Inflammatory macrophage treated with lipopolysaccharide for 1 hour (primary cell): ENCODE measurements at places on chromosomes 11 and 22.

- peak; percentile 5 for DNase-seq
Observed at GRCh38 chr11:129023968-129024676, 81.5 kb upstream of the TP53AIP1 start.

- DNase-seq = no peak
Observed at GRCh38 chr22:39522567-39523300, 2.4 kb downstream of the ATF4 start.

GRCh38 chr11:62694455-62695167 lies 5.3 kb upstream of the LRRN4CL start:
- peak; percentile 68 for DNase-seq

- DNase-seq = no peak
Observed at GRCh38 chr11:5694642-5695041, 5.1 kb downstream of the TRIM22 start.

- no peak for DNase-seq
Observed at GRCh38 chr11:22454461-22455090, 116.4 kb downstream of the SLC17A6 start.

DNA sequence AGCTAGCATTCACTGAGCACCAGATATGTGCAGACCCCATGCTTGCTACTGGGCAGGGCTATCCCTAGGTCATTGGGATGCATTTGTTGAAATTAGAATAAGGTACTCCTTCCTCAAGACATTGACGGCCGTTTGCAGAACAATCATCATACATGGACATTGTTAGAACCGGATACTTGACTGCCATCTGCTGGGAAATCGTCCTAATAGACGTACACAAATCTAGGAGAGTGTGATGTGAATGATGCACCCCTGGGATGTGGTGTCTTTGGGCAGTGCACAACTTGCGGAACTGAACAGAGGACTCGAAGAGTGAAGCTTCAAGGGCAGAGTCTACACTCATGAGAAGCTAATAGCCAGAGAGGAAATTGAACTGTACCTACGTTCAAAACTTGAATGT lies 35.9 kb downstream of the MYO18B start:
- peak; percentile 26 for DNase-seq

- no peak for DNase-seq
Observed at GRCh38 chr11:128613300-128613995, 26.1 kb upstream of the ETS1 start.

DNA sequence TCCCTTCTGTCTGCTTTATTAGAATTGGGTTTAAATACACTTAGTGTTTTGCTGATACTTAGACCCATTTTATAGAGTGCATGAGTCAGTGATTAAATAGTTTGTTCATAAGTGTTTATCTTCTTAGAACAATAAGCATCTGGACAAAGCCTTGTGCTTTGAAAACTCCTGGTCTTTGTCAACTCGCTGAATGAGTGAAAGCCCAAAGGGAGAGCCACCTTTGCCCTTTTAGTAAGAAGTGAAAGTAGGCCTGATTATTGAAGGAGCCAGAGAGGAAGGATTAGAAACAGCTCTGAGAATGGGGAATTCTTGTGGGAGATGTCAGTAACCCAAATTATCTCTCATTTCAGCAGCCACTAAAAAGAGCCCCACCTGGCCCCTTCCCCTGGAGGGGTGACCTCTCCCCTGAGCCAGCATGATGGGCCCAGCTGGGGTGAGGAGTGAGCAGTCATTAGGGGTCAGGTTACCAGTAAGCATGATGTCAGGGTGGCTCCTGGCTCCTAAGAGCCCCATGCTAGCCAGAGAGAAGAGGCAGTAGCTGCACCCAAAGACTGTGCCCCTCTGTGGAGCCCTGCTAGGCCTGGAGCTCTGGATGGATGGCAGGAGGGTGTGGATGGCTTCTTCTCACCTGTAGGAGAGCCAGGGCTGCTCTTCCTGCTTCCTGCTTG lies 125.1 kb upstream of the E2F8 start:
- no peak for DNase-seq

- no peak for DNase-seq
Observed at GRCh38 chr11:86638673-86639072, 33.7 kb downstream of the ME3 start.

- DNase-seq = no peak
Observed at GRCh38 chr11:10797001-10797400, 11.7 kb downstream of the EIF4G2 start.

GRCh38 chr11:4072668-4073285 lies 21.8 kb upstream of the RRM1 start:
- peak; percentile 62 for DNase-seq

DNA sequence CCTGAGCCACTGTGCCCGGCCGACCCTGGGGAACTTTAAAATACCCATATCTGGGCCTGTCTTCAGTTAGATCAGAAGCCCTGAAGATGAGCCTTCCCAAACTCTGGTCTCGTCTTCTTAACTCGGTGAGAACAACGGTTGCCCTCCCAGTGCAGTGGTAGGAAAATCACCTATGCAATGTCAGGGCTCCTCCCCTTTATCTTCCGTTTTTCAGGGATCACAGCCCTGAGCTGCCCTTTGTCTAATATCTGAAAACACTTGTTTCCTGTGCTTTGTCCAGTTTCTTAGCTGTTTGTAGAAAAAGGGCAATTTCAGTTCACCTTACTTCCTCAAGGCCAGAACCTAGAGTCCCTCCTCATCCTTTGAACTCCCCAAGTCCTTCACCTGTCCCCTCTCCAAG lies 9.4 kb downstream of the DRAP1 start:
- DNase-seq = no peak

DNA sequence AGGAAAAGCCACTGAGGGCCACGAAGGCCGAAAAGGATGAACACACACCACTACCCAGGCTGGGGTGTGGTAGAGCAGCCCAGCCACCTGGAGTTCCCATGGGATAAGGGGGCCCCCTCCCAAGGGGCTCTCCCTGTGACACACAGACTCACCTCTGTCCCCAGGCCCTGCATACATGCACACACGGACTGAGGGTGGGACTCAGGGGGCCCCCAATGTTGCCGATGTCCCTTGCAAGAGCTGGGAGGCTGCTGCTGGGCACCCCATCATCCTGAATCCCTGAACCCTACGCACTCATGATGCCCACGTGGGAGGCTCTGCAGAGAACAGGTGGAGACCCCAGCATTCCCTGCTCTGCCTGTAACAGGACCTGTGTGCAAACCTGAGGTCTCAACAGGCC lies 14.5 kb downstream of the SHANK2 start:
- DNase-seq = no peak

- no peak for DNase-seq
Observed at GRCh38 chr11:14698771-14699170, 55.2 kb downstream of the PDE3B start.

DNA sequence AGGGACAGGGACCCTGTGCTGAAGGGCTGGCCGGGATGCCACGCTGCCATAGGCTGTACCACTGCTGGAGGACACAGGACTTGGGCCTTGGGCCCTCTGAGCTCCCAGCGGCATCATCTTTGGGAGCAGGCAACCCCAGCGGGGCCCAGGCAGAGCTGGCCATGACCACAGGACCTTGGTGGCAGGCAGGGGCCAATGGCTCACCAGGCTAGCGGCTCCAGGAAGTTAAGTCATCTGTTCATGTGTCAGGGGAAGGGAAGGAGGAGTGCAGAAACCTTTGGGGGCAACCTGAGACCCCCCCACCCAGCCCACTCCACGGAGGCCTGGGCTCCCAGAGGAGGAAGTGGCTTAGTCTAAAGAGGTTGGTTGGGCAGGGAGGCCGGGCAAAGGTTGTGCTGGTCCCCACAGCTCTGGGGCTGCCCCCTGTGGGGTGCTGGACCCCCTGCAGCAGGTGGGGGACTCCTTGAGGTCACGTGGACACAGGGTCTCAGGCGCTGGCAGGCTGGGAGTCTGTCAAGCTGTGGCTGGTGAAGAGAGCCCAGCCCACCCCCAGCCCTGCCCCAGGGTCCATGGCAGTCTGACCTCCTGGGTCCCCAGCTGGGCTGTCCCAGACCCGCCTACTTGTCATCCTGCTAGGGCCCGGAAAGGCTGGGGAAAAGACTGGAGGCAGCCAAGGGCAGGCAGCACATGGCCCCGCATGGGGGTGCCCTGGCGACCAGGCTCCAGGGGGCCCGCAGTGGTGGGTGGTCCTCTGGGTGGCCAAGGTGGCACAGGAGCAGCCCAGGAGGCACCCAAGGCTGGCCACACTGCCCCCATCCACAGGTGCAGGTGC lies 184.3 kb downstream of the IGLL1 start:
- no peak for DNase-seq

GRCh38 chr11:34603129-34604001 lies 17.5 kb upstream of the EHF start:
- DNase-seq = no peak

DNA sequence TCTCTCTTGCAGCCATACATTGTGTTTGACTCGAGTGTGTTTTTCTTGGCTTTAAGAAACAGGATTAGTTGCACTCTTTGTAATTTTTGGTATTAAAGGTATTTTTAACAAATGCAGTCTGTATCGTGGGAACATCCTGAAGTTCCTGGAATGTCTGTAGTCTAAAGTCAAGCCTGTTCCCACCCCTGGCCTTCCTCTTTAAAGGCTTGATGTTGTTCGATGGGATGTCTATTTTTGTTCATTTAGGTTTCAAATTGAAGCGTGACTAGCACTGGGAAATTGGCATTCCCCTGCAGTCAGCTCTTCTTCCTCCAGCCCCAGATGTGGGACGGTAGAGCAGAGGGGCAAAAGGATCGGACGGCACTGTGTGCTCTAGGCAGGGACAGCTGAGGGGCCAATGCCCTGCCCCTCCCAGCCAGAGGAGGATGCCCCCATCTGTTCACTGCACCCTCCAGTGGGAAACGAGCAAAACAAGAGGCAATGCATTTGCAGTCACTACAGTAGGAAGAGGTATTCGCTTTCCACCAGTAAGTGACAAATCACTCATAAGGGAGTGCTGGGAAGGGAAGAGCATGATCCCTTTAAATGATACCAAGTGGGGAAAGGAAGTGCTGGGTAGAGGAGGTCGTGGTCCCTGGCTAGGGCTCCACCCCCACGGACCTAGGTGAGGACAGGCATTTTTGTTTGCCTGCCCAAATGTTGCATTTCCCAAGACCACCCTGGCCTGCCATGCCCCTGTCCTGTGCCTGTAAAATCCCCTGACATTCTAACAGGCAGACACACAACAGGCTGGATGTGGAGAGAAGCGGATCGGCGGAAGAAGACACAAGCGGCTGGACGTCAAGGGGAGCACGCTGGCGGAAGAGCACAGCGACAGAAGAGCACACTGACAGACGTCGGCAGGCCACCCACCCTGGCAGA lies 47.4 kb upstream of the SEPTIN5 start:
- DNase-seq = no peak

DNA sequence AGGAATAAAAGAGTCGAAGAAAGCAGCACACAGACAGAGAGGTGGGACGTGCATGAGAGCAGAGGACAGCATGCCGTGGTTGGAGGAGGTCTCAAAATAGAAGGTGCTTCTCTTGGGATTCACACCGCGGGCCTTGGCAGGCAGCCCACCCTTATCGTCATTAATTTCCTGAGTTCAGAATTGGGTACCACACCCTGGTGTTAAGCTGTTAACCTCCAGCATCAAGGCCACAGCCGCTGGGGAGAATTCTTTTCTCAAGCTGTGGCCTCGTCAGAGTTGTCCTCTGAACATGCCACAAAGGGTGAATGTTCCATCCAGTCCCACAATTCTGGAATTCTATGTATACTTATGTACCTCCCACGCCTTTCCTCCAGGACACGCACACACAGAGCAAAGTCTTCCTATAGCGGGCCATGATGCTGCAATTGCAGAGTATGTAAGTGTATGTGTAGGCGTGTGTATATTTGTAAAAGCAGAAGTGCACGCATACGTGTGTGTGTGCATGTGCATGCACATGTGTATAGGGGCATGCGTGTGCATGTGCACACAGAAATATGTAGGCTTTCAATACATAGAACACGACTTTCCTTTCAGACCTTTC lies 39.0 kb downstream of the ADAMTS8 start:
- no peak for DNase-seq

- no peak for DNase-seq
Observed at GRCh38 chr22:26357281-26357680, 71.8 kb upstream of the ASPHD2 start.

GRCh38 chr11:7098235-7098832 lies 9.5 kb downstream of the RBMXL2 start:
- DNase-seq = peak; percentile 34

- DNase-seq = no peak
Observed at GRCh38 chr11:73137262-73137943, 4.7 kb downstream of the FCHSD2 start.

- DNase-seq = no peak
Observed at GRCh38 chr22:19605508-19606331, 81.5 kb upstream of the CLDN5 start.

DNA sequence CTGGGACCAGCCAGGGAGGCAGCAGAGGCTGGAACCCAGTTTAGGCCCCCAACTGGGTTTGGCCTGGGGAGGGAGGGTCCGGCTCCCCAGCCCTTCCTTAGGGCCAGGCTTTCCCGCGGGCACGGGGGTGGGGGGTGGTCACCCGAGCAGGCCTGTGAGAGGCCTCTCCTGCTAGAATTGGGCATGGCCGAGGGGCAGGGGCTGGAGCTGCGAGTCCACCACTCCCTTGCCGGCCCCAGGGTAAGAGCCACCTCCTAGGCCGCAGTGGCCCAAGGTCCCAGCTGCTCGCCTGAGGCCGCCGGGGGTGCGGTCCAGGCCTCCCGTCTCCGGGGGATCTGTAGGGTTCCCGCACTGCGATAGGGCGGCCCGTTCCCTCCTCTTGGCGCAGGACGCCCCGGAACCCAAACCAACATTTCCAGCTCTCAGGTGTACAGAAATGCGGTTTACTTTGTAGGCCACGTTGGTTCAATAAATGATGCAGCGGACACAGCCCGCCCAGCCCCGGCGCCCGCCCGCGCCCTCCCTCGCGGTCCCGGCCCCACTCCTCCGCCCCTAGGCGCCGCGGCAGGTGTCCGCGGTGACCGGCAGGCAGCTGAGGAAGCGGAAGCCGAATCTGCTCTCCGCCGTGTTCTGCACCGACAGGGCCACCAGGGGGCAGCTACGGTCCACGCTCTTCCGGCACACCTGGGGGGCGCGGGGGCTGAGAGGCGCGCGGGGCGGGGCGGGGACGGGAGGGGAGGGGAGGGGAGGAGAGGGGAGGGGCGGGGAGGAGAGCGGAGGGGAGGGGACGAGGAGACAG lies 5.9 kb downstream of the LMNTD2 start:
- peak; percentile 21 for DNase-seq

DNA sequence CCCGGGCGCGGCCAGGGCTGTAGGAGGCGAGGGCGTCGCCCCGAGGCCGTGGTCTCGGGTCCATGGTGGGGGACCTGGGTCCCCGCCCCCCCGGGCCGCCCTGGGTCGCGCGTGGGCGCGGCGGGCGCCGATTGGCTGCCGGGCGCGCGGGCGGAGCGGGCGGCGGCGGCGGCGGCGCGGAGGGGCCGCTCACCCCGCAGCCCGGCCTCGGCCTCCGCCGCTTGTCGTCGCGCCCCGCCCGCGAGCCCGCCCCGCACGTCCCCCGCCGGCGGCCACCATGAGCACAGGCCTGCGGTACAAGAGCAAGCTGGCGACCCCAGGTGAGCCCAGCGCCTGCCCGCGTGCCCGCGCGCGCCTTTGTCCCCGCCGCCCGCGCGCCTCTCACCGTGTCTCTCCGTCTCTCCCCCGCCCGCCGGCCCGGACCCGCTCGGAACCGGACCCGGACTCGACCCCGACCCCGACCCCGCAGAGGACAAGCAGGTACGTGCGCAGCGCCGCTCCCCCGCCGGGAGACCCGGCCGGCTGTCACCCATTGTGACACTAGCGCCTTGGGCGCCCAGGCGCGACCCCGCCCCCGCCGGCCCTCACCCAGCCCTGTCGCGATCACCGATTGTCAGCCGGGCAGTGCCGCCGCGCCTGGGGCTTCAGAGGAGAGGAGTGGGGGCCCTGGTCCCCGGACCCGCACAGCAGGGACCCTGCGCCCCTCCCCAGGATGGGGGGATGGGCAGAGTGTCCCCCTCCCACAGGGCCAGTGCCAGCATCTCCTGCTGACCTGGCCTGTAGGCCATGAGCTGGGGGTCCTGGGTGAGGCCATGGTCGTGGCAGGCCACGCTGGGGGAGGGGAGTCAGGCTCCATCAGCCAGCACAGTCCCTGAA lies at the start of gene SEPTIN5:
Gene SEPTIN5, plus strand, starts transcription at position 192 of the 876 bp plus-strand sequence. Its CDS starts 86 bp downstream, at position 278.
- DNase-seq = no peak
